ENCODE measurements at places on chromosomes 3 and 15.

DNA sequence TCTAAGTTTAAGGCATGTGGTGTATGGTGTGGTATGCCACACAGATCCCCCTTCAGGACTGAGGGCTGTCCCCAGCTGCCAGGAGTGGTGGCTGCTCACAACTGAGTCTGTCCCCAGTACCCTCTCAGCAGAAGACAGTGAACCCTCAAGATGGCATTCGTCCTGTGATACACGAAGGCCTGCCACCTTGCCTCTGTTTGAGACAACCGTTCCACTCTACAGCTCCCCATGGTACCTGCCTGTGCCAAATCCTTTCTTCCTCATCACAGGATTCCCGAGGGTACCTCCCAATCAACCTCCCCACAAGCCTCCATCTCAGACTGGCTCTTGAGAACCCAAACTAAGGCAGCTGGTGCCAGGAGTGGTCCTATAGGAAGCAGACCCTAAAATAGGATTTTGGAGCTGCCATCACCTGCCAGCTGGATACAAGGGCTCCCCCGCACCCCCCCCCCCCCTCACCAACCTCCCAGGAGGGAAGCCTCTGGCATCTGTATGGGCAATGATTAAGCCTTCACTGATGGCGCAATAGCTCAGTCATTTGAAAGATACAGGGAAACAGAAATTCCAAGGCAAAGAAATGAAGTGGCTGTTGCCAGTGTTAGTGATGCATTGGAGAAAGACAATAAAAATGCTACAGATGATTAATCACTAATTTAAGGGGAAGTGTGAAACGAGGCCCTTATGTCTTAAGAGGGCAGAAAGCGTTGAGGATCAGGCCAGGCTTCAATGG lies 230.0 kb upstream of the LYSMD4 start:
- DNase-seq, result no peak

DNA sequence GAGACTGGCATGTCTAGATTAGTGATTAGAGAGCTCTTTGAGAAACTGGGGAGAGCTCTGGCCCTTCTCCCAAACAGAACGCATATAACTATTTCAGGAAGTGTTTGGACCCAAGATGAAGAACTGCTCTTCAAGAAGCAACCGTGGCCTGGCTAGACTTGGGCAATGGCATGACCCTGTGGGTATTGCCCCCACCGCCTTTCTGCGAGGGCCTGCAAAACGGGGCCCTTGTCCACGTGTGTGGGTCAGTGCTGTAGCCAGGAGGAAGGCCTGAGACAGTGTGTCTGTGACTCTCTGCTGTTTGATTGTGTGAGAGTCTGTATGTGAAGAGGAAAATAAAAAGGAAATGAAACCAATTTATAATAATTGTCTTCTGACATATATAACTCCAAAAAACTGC lies 42.5 kb downstream of the EEFSEC start:
- no peak for DNase-seq

GRCh38 chr3:172276103-172276502 lies 172.2 kb downstream of the GHSR start:
- no peak for DNase-seq

- DNase-seq, result no peak
Observed at GRCh38 chr3:34863485-34863884, 775.8 kb upstream of the ARPP21 start.

- DNase-seq, result no peak
Observed at GRCh38 chr15:100725121-100726069, 123.0 kb downstream of the ASB7 start.

DNA sequence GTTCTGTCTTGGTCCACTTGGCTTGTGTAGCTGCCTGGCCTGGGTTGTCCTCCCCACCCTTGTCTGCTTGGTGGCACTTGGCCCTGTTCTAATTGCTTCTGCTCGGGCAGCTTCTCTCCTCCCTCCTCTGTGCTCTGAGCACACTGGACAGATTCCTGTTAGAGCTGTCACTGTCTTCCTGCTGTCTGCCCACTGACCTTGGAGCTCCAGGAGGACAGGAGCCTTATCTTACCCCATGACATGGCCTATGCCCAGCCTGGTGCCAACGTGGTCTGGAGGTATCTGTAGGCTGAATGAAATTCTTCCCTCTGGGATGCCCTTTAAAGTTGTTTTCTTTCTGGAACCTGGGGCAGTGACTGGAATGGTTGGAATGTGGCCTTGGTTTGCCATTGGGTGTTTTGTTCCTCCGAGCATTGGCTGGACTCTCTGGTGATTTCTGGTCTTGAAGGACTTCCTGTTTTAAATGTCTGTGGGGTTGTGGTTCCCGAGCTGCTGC lies 94.1 kb downstream of the FAM43A start:
- DNase-seq, result no peak

DNA sequence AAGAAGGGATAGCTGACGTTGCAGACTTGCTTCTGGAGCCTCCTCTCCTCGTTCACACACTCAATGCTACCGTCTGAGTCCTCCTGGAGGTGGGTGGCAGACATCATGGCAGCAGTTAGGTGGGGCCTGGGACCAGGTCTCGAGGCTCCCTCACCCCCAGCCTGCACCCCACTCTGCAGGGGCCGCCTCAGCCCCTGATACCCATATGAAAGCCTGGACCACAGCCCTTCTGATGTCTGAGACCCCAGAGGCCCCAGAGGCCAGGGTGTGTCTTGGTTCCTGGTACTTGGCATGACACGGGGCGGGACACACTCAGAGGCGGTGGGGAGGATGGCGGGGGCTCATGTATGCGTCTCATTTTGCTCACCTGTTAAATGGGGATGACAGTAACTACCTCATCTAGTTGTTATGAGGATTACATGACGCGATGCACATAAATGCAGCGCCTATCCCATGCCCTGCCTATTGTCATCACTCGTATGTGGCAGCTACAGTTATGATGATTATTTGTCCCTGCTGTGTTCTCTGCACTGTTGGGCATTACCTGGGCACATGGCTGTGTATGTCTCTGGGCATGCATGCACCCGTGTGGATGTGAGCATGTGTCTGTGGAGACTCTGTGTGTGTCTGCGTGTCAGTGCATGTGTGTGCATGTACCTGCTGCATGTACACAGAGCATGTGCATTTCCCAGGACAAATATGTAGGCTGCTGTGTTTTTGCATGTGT lies 39.9 kb downstream of the FEM1B start:
- DNase-seq, result no peak

DNA sequence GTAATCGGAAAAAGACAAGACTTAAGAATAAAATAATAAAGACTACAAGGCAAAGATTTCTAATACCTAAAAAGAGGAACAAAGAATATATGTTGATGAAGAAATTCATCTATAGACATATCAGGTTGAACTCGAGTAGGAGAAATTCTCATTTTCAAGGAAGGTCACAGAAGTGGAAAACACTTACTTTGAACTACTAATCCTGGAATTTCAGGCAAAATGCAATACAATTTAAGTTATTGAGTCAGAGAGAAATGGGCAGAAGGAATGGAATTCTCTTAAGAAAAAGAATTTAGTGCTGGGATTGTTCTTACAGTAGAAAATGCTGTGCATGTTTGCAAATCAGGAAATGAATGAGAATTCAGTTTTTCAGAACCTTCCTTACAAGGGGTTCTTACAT lies 135.9 kb upstream of the TGFBR2 start:
- DNase-seq, result no peak

DNA sequence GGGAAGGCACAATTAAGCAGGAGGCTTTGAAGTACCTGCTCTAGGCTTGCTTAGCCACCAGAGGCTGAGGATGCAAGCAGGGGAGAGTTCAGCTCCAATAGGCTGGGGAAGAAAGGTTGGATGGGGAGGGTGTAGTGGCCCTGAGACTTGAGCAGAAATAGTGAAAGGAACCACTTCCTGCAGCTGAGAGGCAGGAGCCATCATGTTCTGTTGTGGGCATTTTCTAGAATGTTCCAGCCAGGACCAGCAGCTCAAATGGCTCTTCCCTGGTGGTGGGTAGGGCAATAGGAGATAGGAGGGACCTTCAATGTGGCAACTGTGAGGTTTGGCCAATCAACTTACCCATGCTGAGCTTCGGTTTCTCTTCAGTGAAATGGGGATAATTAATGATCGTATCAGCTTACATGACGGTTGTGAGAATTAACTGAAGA lies 79.1 kb upstream of the CGNL1 start:
- DNase-seq, result no peak

GRCh38 chr3:89440386-89440785 lies 333.0 kb downstream of the EPHA3 start:
- DNase-seq, result no peak

- no peak for DNase-seq
Observed at GRCh38 chr3:42010530-42010929, 48.6 kb upstream of the ULK4 start.

- DNase-seq, result no peak
Observed at GRCh38 chr3:100269410-100270214, 8.8 kb downstream of the TBC1D23 start.

DNA sequence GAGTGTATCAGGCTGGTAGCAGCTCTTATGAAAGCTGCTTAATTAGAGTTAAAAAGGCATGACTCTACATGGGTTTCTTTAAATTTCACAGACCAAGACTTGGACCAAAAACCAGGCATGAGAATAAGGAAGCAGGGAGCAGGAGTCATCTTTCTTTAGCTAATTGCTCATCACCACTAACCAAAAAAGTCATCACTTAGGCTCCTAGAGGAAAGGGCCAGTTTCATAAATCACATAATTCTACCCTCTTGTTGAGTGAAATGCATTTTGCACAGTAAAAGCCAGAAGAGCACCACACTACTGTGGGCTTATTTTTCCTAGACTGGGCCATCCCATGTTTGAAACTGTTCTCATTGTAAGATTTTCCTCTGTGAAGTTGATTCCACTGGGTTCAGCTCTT lies 175.6 kb downstream of the GREM1 start:
- DNase-seq, result no peak

DNA sequence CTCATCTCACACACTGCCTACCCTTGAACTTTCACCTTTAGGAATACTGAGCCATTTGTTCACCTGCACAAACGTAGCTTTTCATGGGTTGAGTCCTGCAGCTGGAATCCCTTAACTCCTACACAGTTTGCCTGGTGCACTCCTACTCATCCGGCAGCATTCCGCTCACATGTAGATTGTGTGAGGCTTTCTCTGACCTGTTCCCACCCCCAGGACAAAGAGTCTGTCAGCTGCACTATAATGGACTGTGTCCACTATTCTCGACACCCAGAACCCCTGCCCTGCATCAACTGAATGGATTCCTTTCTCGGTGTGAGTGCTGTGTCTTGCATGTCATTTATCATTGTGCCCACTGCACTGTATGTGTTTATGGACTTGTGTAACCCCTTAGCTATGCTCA lies 54.9 kb downstream of the EPHB3 start:
- DNase-seq, result no peak

- no peak for DNase-seq
Observed at GRCh38 chr3:40024526-40024925, 215.1 kb downstream of the MYRIP start.

DNA sequence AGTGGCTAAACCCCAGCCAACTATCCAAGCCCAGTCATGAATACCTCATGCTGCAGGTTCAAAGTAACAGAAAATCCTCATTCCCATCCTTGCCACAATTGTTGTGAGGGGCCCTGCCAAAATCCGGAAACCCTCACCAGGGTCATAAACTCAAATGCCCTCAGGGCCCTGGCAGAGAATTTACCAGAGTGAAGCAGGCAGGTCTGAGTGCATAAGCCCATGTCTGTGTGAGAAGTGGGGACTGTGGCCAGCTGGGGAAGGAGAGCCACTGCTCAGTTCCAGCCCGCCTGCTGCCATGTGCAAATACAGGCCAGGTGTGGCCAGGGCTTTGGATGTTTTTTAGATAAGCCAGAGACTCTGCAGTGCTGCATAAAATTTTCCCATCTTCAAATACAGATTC lies 7.0 kb downstream of the CEP152 start:
- DNase-seq, result no peak

- no peak for DNase-seq
Observed at GRCh38 chr15:66931768-66932633, 133.4 kb upstream of the SMAD3 start.

DNA sequence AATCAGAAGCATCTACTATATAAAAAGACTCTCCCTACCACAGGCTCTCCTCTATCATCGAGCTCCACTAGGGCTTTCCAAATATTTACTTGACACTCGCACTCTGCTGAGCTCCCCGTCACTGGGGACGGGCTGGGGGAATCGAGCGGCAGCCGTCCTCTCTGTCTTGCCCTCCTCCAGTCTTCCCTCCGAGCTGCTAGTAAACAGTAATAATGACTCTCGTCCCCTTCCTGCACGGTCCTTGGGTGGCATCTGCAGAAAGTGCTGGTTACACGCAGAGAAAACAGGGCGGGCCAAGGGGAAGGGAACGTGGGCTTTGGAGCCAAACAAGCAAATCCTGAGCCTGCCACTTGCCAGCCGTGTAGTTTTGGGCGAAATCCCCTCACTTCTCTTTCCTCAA lies 96.6 kb downstream of the LRIG1 start:
- no peak for DNase-seq

DNA sequence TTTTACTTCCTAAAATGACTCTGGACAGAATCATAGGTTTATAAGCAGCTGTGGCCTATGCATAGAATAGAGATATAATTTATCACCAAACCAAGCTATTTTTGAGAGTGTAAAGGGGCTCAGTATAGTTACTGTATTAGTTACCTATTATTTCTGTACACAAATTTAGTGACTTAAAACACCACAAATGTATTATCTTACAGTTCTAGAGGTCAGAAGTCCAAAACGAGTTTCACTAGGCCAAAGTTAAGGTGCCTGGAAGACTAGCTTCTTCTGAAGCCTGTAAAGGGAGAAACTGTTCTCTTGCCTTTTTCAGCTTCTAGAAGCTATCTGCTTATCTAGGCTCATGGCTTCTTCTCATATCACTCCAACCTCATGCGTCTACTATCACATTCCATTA lies 30.1 kb downstream of the CCDC54 start:
- no peak for DNase-seq

- no peak for DNase-seq
Observed at GRCh38 chr15:29871401-29871800, 49.1 kb upstream of the TJP1 start.

DNA sequence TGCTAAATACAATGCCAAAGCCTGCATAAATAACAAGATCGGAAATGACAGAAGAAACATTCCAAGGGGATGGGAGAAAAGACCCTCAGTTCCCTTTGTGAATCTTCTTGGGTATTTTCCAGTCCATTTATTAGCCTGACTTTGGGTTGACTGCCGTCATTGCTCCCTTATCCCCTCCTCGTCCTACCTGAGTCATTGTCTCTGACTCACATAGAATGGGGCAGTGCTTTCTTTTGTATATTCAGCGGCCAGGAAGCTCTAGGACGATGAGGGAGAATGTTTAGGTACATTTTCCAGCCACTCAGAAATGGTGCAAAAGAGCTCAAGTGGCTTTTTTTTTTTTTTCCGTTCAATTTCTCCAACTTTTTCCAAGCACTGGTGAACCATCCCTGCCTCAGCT lies 71.6 kb downstream of the KAT2B start:
- no peak for DNase-seq

DNA sequence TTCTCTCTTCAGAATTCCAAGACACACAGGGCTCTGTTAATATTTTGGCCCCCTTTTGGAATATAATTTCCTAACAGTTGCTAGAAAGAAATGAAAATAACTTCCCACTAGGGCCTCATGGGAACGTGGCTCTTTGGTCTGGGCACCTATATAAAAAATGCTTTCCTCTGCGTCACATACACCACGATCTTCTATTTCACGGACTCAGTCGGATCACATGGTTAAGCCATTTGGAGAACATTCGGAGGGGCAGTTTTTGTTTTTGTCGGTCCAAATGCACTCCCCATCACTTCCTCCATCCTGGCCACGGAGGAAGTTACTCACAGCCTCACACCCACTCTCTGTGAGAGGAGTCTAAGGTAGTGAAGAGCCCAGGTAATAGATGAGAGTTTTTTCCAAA lies 21.0 kb downstream of the TMEM44 start:
- DNase-seq, result no peak

Measured in D721Med (cell line).